ENCODE measurements at places on chromosomes 1 and 21.

GRCh38 chr1:173190101-173190936 lies 16.8 kb downstream of the TNFSF4 start:
- DNase-seq, result peak; percentile 13

DNA sequence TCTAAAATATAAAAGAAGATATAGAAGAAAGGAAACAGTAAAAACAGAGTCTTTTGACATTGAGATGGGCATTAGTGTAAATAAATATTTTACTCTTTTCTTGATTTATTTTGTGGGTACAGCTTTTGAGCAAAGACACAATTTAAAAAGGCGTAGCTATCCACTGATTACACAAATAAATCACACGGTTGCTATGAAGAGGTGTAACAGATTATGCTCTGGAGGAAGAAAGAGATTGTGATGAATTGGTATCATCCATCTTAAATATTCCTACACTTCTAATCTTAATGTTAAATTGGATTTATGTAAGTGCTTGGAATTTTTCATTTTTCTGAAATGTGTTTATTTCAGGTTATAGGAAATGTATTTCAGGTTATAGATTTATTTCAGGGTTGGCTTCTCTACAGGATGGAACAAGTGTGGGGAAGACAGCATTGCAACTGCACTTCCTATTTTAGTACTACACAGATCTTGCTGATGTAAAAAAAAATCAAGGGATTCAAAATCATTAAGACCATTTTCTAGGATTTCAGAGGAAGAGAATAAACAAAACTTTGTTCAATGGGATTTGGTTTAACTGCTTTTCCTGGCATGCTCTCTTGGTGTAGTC lies 15.3 kb downstream of the XCL1 start:
- DNase-seq, result no peak

GRCh38 chr1:27617420-27617819 lies 13.5 kb upstream of the AHDC1 start:
- DNase-seq, result no peak

- DNase-seq, result no peak
These were observed 4.2 kb downstream of the CADM3 start for GRCh38 chr1:159175571-159175970.

GRCh38 chr1:35278886-35279554 lies 10.5 kb downstream of the ZMYM4 start:
- DNase-seq, result no peak

GRCh38 chr1:244234009-244234643 lies 183.0 kb downstream of the ZBTB18 start:
- no peak for DNase-seq

DNA sequence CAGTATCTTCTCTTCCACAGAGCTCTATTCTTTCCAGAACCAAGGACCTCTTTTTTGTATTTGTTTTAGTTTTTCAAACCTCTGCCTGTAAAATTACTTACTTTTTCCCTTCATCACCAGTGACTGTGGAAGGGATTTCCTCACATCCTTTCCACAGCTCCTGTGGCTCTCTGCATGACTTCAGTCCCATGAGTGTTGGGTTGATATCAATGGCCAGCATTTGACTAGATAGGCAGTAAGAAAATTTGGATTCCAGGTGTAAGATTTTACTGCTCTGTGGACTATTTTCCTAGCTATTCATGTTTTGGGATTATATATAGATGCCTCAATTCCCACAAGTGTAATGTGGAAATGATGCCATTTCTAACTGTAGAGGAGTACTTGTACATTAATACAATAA lies 171.5 kb upstream of the PTBP2 start:
- no peak for DNase-seq

- DNase-seq, result no peak
These were observed 10.4 kb upstream of the TMEM9 start for GRCh38 chr1:201164645-201165044.

DNA sequence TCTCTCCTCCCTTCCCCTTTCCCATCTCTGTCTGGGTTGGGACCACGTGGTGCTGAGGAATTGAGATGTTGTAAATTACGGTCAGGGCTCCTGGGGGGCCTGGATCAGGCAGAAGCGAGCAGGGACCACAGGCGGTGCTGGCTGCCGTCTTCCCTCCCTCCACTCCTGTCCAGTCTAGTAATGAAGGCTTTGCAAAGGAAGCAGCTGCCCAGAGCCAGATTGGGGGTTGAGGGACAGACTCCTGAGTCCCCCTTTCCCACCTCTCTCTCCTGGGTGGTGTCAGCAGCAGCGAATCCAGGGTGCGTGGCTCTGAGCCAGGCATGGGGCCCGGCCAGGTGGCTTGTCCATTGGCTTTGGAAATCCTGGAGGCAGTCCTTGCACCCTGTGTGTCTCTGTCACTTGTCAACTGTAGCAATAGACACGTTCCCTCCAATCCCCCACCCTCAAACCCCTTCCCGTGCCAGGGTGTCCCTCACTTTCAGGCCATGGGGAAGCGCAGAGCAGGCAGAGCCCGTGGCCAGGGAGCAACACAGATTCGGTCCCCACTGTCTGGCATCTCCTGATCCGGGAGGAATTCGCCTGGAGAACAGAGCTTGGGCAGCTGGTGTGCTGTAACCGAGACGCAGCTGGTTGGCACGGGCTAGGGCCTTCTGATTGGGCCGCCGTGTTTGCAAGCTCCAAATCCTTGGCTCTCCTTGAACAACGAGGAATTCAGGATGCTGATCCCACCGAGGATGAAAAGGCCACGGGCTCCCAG lies 64.8 kb upstream of the WNT4 start:
- DNase-seq, result peak; percentile 56

All from NCI-H1105 (cell line).